ENCODE measurements at places on chromosomes 3 and 15.

DNA sequence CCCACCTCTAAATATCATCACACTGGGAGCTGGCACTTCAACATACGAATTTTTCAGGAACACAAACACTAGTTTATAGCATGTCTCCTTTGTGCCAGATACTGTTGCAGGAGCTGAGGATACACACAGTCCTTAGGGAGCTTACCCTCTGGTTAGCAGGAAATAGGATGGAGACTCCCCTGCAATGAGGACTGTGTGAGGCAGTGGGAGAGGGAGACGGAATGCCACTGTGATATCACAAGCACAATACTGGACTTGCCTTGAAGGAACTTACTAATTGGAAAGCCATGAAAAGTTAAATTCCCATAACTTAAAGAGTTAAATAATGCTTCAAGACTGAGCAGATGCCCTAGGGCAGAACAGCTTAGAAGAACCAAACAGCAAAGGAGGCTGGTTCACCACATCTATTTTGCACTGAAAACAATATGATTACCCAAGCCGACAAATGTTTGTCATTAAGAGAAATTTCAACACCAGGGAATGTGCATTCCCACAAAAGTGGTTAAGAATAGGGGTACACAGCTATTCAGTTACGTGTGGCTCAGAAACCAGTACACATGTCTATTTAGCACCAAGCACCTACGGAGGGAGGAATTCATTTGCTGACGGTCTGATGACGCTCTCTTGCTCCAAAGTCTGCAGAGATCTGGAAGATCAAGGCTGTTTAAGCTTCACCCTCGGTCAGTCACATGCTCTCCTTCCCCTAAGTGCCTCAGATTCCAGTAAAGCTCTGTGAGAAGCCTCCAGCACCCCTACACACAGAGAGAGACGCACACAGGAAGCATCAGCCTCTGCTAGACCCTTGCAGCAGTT is 5.2 kb downstream of the TBC1D2B start:
- DNase-seq: no peak

DNA sequence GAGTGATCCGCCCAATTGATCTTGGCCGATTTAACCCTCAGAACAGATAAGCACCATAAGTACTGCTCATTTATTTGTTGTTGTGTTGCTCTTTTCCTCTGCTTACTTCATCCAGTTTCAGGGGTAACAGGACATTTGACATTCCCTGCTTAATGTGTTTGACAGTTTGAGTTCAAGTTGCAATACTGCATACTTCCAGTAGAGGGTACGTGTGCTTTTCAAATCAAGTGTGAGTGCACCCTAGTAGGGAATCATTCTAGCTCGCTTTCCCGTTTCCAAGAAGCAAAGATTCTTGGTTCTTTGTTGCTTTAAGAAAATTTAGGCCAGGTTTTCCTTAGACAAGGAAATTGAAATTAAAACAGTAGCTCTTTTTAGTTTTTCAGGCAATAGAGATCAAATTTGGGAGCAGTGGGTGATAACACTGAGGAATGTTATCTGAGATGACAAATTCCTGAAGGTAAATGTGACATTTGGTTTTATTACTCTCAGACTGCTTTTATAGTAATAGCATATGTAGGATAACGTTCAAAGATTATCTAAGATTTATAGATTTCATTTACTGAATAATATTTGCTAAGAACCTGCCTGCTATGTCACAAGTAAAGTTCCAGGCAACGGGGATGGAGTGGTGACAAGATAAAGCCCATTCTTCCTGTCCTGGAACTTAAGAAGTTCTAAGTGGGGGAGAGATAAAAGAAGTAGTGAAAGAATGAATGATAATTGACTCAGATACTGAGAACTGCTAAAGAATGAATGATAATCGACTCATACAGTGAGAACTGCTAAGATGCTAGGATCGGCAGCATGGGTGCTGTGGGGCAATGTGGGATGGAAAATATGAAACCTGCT is 73.3 kb downstream of the SYNPR start:
- no peak for DNase-seq

- no peak for DNase-seq
Measured at GRCh38 chr3:159922193-159922840, 66.3 kb upstream of the IL12A start.

DNA sequence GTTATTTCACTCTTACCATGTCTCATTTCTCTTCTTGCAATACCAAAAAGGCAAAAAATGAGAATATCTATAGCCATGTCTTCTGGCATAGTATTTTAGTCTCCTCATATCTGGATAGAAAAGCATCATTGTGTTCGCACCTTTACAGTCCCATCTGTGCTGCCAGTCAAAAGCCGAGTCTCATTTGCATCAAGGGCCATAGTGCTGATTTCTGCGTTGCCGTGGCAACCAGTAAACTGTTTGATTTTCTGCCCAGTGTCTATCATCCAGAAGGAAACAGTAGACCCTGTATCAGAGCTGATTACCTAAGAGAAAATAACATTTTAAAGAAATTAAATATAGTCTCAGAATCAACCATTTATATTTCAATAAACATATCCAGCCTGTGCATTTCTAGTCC is 86.1 kb upstream of the SERPINI2 start:
- no peak for DNase-seq

- DNase-seq: no peak
Measured at GRCh38 chr3:14496351-14496750, 43.8 kb downstream of the GRIP2 start.

DNA sequence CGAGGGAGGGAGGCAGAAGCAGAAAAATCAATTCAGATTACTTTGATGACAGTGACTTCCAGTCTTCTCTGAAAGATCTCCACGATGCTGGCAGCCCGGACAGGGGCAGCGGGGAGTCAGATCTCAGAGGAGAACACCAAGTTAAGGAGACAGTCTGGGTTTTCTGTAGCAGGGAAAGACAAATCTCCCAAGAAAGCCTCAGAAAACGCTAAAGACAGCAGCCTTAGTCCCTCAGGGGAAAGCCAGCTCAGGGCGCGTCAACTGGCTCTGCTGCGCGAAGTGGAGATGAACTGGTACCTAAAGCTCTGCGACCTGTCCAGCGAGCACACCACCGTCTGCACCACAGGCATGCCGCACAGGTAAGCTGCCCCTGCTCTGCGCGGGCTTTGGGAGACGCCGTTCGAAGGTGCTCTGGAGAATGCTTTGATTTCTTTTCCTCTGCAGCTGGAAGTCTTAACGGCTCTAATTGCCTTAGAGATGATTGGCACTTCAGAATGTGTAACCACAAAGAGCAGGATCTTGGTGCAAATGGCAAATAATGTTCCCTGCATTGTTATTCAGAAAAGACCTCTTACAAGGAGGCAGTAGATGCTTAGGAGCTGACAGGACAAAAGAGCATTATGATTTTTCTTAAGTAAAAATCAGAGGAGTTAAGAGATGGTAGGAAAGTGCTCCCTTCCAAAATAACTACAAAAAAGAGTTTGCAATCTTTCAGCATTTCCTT is at the start of gene KCNAB1:
Gene KCNAB1 (plus strand): TSS at position 51 of the 724 bp plus-strand sequence.
- no peak for DNase-seq

- DNase-seq: no peak
Measured at GRCh38 chr3:41489231-41489630, 289.9 kb downstream of the CTNNB1 start.

DNA sequence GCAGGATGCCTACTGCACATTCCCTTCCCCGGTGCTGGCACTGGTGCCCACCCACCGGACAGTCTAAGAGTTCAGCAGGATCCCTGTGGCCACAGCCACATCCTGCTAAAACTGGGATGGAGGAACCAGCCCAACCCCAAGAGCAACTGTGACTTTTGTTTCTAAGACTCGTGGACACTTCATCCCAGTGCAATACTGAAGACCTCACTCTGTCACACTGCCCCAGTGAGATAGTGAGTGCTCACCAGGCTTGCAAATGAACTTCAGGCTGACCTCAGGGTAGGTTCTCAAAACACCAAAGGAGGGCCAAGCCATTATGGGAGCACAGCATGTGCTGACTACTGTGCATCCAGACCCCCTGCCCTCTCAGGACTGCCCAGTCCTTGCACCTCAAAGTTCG is 46.7 kb upstream of the MTMR14 start:
- no peak for DNase-seq

DNA sequence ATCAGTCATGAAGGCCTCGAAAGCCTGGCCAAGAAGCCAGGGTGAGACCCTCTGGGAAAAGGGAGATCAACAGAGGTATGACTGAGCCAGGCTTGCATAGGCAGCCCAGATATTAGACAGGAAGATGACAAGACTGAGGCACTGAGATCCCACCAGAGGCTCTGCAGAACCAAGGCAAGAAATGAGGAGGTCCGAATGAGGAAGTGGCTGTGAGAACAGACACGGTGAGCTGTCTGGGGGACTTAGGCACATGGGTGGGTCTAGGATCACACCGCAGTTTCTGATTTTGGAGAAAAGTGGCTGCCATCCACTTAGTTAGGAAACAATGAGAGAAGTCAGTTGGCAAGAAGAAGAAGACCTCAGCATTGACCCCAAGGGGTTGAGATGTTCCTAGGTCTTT is 31.5 kb upstream of the PRSS50 start:
- DNase-seq: no peak

DNA sequence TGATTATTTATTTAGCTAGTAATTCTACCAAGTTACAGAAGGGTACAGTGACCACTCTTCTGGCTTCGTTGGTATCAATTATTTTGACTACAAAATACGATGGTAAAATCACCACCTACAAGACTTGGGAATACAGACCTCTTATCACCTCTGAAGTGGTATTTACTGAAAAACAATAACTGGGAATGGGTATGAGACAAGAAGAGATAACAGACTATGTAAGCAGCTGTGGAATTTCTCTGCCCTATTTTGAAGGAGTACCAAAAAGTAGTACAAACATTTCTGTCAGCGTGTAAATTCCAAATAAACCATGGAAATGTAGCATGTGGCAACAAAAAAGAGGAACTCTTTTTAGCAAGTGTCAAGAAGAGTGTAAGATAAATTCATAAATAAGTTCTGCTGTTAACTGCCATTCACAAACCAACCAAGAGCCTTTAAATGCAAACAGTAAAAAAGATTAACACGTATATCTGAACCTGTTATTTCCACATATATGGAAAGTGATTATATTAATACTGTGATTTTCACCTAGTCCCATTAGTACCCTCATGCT is 77.0 kb upstream of the SLC12A8 start:
- no peak for DNase-seq

DNA sequence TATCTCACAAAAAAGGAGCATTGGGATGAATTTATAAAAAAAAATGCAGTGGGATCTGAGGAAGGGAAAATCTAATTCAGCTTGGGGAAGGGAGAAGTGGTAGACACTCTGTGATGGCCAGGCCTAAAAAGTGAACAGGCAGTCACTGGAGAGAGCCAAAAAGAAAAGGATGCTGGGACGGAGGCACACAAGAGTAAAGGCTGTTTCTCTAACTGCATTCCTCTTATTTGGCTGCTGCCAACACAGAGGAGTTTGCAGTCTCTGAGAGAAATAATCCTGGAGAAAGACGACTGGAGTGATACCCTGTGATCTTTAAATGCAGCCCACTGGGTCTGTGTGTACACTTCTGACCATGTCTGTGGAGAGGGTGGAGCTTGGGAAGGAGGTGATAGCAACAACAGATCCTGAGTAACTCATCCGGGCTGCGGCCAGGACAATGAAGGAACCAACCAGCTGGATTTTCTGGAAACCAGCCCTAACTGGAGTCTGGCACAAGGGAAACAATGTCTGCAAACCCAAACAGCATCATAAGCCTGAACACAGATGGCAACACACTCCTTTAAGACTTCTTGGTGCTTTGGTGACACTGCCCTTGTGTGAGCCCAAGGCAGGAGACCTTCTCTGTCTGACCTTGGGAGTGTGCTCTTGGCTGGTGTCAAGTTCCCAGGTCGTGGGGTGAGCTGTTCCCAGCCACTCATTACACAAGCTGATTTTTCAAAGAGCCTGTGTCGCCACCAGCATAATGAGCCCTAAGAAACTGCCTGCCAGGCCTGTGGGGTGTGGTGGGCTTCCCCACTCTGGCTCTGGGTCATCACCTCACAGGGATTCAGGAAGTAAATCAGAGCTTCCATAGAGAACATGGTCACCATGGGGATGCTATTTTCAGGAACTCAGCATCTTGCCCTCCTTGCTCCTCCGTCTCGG is 8.0 kb downstream of the FYCO1 start:
- no peak for DNase-seq

DNA sequence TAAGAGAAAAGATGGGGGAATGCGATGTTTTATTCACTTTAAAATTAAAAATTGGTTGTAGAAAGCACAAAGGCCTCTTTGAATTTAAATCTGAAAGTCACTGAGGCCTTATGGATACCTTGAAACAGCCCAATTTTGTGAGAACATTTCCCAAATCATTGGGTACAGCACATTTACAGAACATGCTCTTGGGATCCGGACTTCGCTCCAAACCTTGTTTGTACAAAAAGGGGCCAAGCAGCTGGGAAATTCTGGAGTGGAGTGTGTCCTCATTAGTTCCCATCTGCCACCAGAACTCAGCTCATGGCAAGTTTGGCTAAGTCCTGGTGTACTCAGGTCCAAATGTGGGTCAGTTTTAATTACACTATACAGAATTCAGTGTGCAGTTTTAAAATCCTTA is 254.2 kb downstream of the ZBTB20 start:
- no peak for DNase-seq

DNA sequence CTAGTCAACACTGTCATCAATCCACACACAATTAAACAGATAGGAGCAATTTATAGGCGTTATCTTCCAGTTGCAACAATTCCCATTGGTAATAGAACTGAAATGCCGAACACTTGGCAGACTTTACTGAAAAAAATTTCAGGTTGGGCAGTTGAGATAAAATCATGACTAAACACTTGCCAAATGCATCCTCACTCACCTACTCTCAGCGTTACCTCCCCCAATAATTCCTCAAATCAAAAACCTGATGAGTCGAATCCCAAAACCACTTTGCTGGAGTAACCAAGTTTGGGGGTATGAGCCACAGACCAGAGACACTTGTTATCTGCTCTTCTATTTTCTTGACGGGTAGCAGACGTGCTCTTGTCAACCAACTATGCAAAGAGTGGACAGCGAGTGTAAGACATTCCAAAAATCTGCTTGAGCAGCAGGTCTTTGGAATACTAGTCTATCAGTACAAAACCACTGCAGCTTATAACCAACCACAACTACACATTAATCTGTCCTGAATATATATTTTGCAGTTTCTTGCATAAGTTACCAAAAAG is 30.3 kb downstream of the PPP1R2 start:
- DNase-seq: no peak

GRCh38 chr3:127454968-127455367 is 135.6 kb downstream of the TPRA1 start:
- DNase-seq: no peak

DNA sequence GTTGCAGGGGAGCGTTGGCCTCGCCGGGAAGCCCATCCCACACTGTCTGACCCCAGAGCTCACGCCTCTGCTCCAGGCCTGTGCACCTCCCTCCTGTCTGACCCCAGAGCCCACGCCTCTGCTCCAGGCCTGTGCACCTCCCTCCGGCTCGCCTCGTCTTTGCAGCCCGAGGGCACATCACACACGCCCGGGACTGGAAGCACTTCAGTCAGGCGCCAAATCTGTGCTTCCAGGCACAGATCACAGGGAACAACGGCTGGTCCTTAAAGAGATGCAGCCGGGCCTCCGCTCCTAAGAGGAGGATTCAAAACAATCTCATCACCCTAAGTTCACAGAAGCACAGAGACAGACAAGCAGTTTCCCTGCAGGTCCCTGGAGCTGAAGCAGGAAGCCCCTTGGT is 103.0 kb upstream of the RPL32 start:
- no peak for DNase-seq

Measured in stimulated activated CD4-positive, alpha-beta T cell treated with anti-CD3 and anti-CD28 coated beads, TNF-alpha, amount 100 ng/mL, for 1 hour (primary cell).